ENCODE measurements at places on chromosomes 11 and 22.

GRCh38 chr11:97865424-97866012, 1155.2 kb upstream of the CNTN5 start:
- no peak for DNase-seq

DNA sequence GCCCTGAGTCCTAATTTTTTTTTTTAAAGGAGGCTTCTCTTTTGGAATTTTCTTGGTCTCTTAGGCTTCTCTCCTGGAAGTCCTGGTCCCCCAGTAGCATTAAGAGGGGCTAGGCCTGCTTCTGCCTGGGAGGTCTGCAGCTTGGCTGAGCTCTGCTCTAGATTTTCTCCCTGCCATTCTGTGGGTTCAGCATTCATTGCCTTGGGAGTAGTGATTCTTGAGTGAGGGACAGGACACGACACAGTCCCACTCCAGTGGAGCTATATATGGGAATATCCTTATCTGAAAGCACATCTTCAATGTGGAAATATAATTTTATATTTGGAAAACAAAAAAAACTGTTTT, 3.7 kb downstream of the IGSF22 start:
- no peak for DNase-seq

- DNase-seq = no peak
These were observed 29.8 kb downstream of the MICAL3 start for GRCh38 chr22:17994424-17995108.

DNA sequence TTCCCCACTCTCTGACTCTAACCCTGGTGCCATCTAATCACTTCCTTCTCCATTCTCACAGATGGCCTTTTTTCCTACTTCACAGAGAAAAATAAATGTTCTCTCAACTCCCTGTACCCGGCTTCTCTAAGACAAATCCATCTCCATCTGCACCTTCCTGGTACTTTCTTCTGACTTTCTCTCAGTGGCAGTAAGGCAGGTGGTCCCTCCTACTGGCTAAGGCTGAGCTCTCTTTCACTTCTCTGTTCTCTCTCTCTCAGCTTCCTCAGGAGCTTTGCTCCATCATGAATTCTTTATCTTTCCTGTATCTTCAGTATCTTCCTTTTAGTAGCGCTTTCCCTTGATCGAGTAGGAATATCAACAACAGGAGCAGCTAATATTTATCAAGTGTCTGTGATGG, 421.6 kb downstream of the TMEM135 start:
- no peak for DNase-seq

DNA sequence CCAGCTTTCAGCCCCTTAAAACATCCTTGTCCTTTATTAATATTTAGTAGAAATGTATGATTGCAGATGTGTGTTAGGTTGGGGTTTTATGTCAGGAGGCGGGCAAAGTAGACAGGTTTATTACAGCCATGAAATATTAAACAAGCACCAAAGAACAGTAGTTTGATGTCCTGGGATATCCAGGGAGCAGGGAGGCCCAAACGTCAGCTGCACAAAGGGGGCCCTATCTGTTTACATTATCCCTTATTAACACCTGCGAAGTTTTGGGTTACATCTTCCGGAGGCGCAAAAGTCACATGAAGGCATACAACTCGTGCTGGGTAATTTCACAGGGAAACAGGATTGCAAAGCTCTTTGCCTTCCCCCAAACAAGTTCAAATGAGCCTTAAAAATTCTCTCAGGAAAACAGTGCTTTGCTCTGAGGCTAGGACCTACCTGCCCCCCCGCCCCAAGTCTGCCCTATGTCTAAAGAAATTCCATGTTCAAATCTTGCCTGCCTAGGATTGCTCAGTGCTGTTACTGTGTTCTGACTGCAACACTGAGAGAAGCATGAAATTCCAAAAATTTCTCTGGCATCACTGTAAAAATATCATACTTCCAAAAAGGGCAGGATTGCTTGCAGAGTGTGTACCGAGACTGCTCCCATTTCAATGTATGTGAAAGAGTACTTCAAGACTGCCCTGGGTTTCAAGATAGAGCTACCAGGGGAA, 8.9 kb downstream of the MN1 start:
- no peak for DNase-seq
